ENCODE measurements at places on chromosomes 13 and 19.

DNA sequence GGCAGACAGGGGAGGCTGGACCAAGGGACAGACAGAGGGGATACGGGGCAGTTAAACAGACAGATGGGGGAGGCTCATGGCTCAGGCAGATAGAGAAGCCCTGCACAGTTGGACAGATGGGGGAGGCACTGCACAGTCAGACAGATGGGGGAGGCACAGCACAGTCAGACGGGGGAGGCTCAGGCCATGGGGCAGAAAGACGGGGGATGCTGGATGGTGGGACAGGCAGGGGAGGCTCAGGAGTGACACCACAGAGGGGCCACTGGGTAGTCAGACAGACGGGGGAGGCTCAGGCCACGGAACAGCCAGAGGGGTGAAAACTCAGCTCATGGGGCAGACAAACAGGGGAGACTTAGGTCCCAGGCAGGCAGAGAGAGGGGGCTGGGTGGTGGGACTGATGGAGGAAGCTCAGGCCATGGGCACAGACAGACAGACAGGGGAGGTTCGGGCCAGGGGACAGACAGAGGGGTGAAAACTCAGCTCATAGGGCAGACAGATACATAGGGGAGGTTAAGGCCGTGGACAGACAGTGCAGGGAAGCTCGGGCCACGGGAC lies 886 bp downstream of the MFSD12 start:
- DNase-seq: no peak

- no peak for DNase-seq
Observed at GRCh38 chr19:44894052-44894400, 3.0 kb downstream of the TOMM40 start.

DNA sequence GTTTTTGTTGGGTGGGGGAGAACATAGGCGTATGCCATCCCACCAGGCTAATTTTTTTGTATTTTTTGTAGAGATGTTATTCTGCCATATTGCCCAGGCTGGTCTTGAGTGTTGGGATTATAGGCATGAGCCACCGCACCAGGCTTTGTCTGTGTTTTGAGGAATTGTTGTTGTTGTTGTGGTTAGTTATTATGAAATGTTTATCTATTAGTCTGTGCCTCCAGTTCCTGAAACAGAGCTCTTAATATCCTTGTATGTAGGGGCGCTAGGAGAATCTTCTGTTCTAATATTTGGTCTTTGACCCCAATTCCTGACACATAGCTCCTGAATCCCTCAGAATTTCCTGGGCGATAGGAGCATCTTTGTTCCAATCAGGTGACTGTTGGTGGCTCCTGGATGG lies 5.6 kb upstream of the LATS2 start:
- no peak for DNase-seq

GRCh38 chr19:46404753-46405468 lies 8.5 kb downstream of the CCDC8 start:
- DNase-seq: no peak

DNA sequence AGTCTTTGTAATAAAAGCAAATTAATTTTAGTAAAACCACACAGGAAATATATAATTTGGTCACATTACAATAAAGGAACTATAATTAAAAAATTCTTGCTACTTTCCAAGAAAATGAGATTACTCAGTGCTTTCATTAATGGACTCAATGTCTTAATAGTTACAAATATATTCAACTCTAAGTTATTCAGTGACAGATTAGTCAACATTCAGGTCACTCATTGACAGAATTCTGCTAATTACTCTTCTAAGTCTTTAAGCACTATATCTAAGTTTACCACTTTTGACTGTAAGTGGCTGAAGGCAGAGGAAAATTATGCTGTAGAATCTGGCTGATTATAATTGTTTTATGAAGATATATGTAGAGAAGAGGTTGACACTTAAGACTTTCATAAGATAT lies 1365.0 kb downstream of the EFNB2 start:
- no peak for DNase-seq

DNA sequence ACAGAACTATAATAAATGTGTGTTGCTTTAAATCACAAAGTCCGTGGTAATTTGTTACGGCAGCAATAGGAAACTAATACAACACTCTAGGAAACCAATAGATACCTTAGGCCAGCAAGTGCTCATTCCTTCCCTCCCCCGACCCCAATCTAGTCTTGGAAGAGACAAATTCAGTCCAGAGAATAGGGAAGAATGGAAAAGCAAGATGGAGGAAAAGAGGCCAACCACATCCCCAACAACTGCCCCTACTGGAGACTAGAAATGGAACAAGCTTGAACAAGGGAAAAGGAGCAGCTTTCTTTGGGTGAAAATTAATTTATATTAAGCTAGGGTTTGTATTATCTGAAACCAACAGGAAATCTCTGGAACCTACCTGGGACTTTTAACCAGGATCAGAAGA lies 54.4 kb downstream of the DIAPH3 start:
- no peak for DNase-seq

- no peak for DNase-seq
Observed at GRCh38 chr13:52378312-52378711, 27.7 kb downstream of the THSD1 start.

DNA sequence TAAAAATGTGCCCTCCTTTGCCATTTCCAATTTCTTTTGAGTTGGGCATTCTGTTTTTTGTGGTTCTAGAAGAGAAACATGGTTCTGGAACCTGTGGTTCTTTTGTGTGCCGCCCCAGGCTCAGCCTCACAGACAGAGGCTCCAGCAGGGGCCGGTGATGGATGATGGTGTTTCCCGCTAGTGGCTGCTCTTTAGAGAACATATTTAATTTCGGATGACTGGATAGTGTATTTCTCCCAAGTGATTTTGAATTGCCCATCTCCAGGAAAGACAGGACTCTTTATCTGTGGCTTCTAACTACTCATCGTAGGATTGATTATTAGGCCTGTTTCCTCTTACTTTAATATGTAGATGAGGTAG lies 75.2 kb downstream of the KL start:
- DNase-seq: no peak

DNA sequence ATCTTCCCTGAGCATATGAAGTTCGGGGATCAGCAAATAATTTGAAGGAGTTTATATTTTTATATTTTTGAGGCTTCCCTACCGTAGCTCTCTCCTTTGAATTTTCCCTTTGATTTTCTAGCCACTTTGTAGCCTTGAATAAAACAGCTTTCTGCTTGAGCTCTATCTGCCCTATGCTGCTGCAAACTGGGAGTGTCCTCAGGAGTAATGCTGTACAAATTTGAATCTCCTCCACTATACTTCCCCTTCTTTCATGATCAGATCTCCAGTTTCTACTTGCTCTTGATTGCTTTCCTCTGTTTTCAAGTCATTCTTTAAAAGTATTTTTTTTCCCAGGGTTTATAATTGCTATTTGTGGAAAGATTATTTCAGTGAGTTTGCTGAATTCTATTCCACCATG lies 14.6 kb downstream of the PDS5B start:
- no peak for DNase-seq

GRCh38 chr19:18340190-18340989 lies at the start of gene PGPEP1:
Gene PGPEP1, plus strand, starts transcription at chr19:18340598. Its CDS starts 84 bp downstream, at chr19:18340682.
- peak; percentile 77 for DNase-seq

GRCh38 chr19:47471733-47472457 lies at the start of gene SLC8A2:
Gene SLC8A2, minus strand, starts transcription at chr19:47471893. Its CDS starts 5,490 bp downstream, at chr19:47466403.
- DNase-seq: peak; percentile 59

- DNase-seq: no peak
Observed at GRCh38 chr13:24361113-24361512, 51.7 kb downstream of the C1QTNF9 start.

DNA sequence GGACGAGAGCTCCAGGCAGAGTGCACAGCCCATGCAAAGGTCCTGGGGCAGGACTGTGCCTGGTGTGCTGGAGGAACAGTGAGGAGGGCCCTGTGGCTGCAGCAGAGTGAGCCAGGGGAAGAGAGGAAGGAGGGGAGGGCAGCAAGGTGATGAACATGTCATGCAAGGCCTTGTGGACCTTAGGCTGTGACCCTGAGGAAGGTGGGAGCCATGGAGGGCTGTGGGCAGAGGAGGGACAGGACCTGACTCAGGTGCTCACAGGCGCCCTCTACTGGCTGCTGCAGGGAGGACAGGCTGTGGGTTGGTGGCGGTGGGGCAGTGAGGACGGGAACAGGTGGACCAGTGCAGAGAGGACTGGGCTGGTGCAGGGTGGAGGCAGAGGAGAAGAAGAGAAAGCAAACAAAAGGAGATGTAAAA lies 170.3 kb downstream of the PTPRS start:
- peak; percentile 50 for DNase-seq

- no peak for DNase-seq
Observed at GRCh38 chr13:66341635-66342377, 888.3 kb downstream of the PCDH9 start.

GRCh38 chr13:33286128-33286527 lies 573 bp upstream of the STARD13 start:
- no peak for DNase-seq

- DNase-seq: no peak
Observed at GRCh38 chr13:26529441-26529840, 28.0 kb upstream of the WASF3 start.

DNA sequence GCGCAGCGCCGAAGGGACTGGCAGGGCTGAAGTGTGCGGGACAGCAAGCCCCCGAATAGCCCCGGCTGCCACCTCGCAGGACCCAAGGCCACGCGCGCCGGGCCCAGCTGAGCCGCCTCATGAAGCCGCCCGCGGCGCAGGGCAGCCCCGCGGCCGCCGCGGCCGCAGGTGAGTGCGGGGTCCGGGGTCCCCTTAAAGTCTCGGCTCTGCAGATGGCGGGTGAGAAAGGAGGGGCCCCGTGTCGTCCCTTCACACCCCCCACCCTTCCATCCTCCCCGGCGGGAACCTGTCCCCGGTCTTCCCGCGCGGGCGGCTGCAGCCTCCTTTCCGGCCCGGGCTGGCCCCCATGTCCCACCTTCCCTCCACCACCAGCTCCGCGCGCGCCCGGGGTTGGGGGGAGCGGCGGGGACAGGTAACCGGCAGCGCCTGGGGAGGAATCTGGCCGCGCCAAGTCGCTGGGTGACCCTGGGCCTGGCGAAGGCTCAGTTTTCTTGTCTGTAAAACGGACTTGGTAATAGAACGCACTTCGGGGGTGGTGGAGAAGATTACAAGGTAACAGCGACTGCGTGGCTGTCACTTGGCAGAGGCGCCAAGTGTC lies 338 bp downstream of the RGCC start:
- DNase-seq: peak; percentile 57

GRCh38 chr13:75740031-75740430 lies 103.9 kb downstream of the LMO7 start:
- no peak for DNase-seq

DNA sequence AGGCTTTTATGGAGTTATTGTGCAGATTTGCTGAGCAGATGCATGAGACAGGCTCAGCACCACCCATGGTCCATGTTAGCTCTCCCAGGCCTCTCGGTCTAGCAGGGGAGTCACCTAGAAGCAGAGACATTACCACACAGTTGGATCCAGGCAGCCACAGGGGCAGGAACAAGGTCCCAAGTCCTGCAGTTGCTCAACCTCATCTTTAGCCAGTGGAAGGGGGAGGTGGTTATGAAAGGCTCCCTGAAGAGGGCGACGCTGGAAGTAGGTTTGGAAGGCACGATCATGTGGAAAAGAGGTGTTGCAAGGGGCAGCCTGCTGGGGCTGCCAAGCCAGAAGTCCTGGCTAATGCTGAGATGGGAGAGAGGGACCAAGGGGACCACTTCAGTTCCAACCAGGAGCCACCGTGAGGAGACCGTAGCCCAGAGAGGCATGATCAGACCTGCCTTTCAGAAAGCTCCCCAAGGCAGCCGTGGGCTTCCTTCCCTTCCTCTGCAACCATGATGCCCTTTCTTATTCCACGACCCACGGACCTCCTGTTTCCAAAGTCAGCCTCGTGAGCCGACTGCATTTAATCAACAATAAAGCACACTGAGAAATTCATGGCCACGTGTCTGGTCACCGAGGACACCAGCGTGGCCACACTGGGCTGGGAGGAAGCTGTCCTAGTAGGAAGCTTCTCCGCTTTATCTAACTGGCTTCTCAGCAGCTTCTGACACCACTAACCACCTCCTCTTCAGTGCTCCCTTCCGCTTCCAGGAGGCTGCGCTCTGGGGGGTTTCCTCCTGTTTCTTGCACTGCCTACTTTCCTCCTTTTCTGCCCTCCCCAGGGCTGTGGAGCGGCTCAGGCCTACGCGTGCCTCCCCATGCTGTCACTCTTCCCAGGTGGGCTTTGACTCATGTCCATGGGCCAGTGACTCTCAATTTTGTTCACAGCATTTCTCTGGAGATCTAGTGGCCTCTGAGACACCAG lies 2.6 kb downstream of the AP1M1 start:
- no peak for DNase-seq

GRCh38 chr19:2171349-2172145 lies 7.8 kb downstream of the DOT1L start:
- DNase-seq: peak; percentile 94

DNA sequence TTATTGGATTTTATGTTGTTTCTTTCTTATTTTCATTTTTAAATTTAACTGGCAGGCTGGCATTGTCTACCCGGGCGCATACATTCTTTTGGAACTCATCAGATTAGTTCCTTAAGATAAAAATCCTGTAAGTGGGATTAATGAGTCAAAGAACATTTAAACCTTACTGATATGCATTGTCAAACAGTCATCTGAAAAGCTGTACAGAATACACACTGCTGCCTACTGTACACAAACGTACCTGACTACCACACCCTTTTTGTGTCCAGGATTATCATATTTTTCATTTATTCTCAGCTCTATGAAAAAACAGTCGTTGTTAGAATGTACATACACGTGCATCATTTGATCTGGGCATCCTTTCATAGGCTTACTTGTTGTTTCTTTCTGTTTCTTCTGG lies 358.3 kb downstream of the EFNB2 start:
- DNase-seq: no peak

- peak; percentile 17 for DNase-seq
Observed at GRCh38 chr19:44576843-44577565, 36.4 kb upstream of the IGSF23 start.
